Colonic mucosa (tissue), 4 donors: ENCODE measurements at places on chromosomes 16 and 17.
A peak's percentile ranks its signal among the peaks of the same experiment; 100 is the strongest.

DNA sequence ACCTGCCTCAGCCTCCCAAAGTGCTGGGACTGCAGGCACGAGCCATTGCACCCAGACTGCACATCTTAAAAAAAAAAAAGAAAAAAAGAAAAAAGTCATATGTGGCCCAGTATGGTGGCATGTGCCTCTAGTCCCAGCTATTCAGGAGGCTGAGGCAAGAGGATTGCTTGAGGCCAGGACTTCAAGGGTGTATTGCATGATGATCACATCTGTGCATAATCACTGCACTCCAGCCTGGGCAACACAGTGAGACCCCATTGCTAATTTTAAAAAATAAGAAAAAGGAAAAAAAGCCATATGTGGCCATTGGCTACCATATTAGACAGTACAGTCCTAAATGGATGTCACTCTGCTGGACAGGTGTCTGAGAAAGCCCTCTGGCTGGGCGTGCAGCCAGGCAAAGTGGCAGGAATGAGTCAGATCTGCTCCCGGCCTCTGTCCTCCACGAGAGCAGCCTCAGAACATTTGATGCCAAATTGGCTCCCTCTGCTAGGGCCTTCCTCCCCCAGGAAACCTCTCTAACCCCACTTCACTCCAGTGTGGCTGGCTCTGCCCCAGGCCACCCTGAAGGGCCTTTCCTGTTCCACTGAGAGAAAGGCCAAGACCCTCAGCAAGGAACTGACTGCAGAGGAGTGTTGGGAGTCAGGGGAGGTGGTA lies 14.7 kb downstream of the CA7 start:
- no peak overlapping the region for H3K4me3 ChIP-seq
- peak; percentile 34 for DNase-seq
- H3K27ac ChIP-seq: no peak overlapping the region
- H3K36me3 ChIP-seq: no peaks in the 10 kb centered on the region
- no peaks in the 10 kb centered on the region for H3K27me3 ChIP-seq

DNA sequence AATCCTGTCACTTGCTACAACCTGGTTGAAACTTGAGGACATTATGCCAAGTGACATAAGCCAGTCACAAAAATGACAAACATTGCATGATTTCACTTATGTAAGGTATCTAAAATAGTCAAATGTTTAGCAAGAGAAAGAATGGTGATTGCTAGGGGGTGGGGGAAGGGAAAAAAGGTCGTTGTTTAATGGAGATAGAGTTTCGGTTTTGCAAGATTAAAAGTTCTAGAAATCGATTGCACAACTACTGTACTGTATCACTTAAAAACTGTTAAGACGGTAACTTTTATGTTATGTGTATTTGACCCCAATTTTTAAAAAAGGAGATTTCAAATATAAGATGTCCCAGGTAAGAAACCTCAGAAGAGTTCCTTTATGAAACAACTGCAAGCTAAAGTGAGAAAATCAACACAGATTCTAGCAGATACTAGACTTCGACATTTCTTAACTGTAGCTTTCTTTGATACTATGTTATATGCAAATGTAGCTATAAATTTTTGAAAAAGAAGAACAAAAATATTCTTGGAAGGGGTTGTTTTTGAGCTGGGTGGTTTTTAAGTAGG lies 5.9 kb downstream of the MEOX1 start:
- H3K27me3 ChIP-seq: no peaks in the 10 kb centered on the region
- no peak overlapping the region for H3K27ac ChIP-seq
- H3K4me3 ChIP-seq: no peak overlapping the region
- no peaks in the 10 kb centered on the region for H3K36me3 ChIP-seq

DNA sequence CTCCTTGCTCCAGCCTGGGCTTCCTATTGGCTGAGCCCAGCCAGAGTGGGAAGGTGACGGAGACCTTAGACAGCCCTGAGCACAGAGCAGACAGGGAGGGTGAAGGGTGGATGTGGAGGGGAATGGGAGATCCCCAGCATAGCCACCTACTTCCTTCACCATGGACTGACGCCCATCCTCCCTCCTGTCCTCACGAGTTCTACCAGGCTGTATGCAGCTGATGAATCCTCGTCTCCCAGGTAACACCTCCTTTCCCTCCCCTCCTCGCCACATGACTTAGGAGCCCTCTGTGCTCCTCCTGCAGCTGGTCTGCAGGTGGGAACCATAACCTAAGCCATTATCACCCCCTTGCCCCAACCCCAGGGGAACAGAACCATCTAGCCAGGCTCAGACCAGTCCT lies 9.0 kb upstream of the CRHR1 start:
- no peak for DNase-seq
- H3K27ac ChIP-seq: no peak overlapping the region
- H3K36me3 ChIP-seq: no peaks in the 10 kb centered on the region
- H3K4me1 ChIP-seq: no peaks in the 10 kb centered on the region
- H3K4me3 ChIP-seq: no peak overlapping the region
- H3K27me3 ChIP-seq: no peaks in the 10 kb centered on the region

GRCh38 chr17:77140878-77141767 lies at the start of gene SEC14L1:
Gene SEC14L1, plus strand, starts transcription at chr17:77140969. Its CDS starts 2,628 bp downstream, at chr17:77143597.
- peak within 1 kb of the TSS; percentile 94 for H3K27ac ChIP-seq
- no peaks in the 10 kb centered on the region for H3K36me3 ChIP-seq
- no peaks in the 10 kb centered on the region for H3K27me3 ChIP-seq
- H3K4me3 ChIP-seq: peak within 1 kb of the TSS; percentile 71

DNA sequence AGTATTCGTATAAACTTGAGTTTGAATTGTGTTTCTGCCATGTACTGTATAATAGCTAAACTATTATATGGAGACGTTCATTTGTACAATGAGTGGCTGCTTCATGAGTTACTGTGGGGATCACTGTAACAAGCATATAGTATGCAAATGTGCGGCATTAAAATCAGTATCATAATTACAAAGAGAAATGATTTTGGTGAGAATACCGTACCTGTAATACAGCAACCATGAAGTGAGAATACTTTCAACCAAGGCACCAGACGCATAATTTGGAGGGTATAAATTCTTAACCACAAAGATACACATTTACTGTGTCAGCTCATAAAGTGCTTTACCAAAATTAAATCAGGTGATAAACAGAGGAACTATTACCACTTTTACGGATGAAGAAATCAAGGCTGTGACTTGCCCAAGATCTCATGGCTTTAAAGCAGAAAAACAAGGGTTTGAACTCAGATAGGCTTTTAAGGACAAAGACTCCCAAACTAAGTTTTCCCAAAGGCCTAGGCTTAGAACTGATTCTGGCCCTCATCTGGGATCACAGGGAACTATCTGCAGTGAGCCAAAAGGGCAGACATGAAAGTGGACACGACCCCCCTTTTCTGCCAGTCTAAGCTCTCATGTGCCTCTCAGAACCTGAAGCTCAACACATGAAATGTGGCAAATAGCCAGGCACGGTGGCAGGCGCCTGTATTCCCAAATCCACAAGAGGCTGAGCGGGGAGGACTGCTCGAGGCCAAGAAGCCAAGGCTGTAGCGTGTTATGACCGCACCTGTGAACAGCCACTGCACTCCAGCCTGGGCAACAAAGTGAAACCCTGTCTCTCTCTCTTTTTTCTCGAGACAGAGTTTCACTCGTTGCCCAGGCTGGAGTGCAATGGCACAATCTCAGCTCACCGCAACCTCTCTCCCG lies 6.4 kb downstream of the RPS15A start:
- H3K4me3 ChIP-seq: no peak overlapping the region
- no peaks in the 10 kb centered on the region for H3K27me3 ChIP-seq
- H3K4me1 ChIP-seq: peaks cover 16% of the 10 kb centered on the region
- no peak for DNase-seq

DNA sequence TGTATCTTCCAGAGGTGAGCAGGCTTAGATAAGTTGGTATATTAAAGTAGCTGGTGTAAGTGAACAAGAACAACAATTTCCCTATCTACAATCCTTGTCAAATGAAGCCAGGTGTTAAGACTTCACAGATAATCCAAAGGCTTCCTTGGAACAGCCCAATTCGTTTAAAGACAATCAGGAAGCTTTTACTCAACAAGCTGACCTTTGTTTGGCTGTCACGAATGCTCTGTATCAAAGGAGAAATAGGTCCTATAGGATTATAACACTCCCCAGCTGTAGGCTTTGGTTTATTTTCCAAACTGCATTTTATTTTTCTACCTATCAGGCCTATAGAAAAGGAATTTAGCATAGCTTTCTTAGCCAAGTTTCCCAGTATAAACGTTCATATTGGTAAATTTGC lies 766.5 kb upstream of the GOT2 start:
- H3K27ac ChIP-seq: no peak overlapping the region
- no peak for DNase-seq
- H3K27me3 ChIP-seq: no peaks in the 10 kb centered on the region
- no peak overlapping the region for H3K4me3 ChIP-seq

DNA sequence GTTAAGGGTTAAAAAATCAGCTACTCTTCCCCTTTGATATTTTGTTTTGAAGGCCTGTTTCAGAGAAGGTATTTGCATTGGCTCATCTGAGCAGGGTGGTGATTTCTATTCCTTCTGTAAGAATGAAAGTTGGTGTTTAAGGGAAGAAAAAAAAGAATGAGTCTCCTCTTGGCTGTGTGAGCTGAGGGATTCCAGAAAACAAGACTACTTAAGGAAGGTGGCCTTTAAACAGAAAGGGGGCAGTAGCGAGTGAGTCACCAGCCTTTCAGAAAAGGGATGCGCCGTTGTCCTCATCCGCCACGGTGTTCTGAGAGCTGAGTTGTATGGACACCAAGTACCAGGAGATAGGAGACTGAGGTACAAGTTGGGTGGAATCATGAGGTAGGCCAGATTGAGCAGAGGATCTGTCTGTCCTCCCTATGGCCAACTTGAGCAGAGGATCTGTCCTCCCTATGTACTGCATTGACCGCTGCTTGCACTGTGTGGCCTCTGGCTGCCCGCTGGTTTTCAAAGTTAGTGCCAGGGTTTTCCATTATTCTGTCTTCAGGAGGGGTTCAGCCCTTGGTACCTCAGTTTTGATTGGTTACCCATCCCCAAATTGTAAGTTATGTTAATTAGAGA lies 8.2 kb downstream of the PRKCA start:
- no peak for DNase-seq
- H3K27ac ChIP-seq: no peak overlapping the region
- no peak overlapping the region for H3K4me3 ChIP-seq
- H3K4me1 ChIP-seq: no peaks in the 10 kb centered on the region
- no peaks in the 10 kb centered on the region for H3K27me3 ChIP-seq

DNA sequence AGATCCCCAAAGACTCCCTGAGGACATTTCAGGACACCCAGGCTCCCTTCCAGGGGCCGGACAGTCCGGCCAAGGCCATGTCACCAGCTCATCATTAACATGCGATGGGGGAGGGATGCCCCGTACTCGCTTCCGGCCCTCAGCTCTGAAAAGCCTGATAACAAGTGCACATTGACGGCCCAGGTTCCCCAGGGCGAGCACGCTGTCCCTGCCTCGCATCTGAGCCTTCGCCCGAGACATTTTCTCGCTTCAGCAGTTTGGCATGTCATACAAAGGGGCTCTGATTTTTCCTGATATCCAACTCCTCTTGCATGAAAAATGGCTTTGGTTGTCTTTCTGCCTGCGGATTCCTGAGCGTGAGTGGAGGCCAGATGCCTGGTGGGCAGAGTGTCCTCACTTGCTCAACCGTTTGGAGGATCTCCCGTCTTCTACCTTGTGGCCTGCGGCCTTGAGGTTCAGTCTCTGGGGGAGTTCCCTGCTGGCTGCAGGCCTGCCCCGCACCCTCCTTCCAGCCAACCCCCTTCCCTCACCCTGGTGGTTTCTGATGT lies 14.1 kb downstream of the CACNG4 start:
- DNase-seq: no peak
- H3K36me3 ChIP-seq: no peaks in the 10 kb centered on the region
- H3K27me3 ChIP-seq: no peaks in the 10 kb centered on the region

GRCh38 chr16:29820271-29820701 lies at the start of gene MVP:
Gene MVP, plus strand, starts transcription at chr16:29820462. Its CDS starts 10,088 bp downstream, at chr16:29830550.
- no peaks in the 10 kb centered on the region for H3K27me3 ChIP-seq
- peak within 1 kb of the TSS; percentile 97 for H3K27ac ChIP-seq
- H3K4me3 ChIP-seq: peak within 1 kb of the TSS; percentile 82
- no peaks in the 10 kb centered on the region for H3K36me3 ChIP-seq
- peak; percentile 92 for DNase-seq
- peaks cover 43% of the 10 kb centered on the region for H3K4me1 ChIP-seq

DNA sequence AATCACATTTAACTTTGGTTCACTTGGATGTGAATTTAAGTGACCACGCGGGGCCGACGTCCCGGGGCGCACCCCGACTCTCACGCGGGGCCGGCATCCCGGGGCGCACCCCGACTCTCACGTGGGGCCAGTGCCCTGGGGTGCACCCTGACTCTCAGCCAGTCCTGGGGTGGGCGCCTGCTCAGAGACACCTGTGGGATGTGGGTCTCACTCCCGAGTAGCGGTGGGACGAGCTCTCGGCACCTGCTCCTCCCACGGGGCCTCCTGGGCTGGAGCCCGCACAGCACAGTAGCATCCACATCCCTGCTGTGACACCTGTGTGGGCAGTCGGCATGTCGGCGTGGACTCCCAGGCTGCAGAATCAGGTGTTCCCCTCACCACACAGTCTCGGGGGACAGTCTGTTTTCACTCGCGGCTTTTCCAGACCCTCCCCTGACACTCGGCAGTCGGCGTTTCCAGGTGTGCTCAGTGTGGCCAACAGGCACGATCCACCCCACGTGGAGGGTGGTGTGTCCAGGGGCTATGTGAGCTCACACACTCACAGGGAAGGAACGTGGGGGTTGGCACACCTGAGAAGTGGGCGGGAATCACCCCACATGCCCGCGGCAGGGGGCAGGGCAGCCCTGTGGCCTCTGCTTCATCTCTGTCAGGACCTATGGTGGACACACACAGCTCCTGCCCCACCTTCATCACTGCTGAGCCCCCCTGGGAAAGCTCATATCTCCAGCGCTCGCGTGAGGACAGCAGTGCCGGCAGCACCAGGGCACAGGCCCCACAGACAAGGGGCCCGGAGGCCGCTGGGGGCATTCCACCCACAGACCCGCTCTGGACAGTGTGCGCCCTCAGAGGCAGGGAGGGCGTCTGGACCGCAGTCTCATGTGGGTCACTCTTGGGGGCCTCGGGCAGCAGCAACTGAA lies 51.8 kb downstream of the LMF1 start:
- DNase-seq: no peak
- no peak overlapping the region for H3K27ac ChIP-seq
- H3K4me1 ChIP-seq: no peaks in the 10 kb centered on the region
- no peak overlapping the region for H3K4me3 ChIP-seq
- H3K27me3 ChIP-seq: no peaks in the 10 kb centered on the region

GRCh38 chr16:57669476-57670162 lies 1.5 kb downstream of the ADGRG3 start:
- no peak for DNase-seq
- no peaks in the 10 kb centered on the region for H3K27me3 ChIP-seq
- no peaks in the 10 kb centered on the region for H3K36me3 ChIP-seq
- no peaks in the 10 kb centered on the region for H3K4me1 ChIP-seq
- H3K4me3 ChIP-seq: no peak overlapping the region
